ENCODE measurements at places on chromosomes 11 and 22.

- H3K4me3 ChIP-seq: no peak overlapping the region
- no peaks in the 10 kb centered on the region for H3K27me3 ChIP-seq
- H3K27ac ChIP-seq: no peak overlapping the region
- H3K4me1 ChIP-seq: peaks cover 17% of the 10 kb centered on the region
- peaks cover 7% of the 10 kb centered on the region for H3K36me3 ChIP-seq
Measured at GRCh38 chr11:34859496-34859895, 56.7 kb downstream of the APIP start.

DNA sequence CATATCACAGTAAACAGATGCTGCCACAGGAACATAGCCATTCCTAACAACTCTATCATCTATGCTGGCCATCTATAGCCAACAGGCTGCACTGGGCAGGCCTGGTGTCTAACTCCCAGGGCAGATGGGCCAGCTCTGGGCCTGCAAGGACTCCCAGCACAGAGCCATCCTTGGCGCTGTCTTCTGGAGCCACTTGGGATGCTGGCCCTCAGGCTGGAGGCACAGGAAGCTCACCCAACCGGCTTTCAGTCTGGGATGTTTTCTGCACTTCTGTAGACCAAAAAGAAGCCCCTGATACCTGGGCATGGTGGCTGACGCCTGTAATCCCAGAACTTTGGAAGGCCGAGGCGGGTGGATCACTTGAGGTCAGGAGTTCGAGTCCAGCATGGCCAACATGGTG is 40.8 kb upstream of the WNT11 start:
- H3K27me3 ChIP-seq: peaks cover 29% of the 10 kb centered on the region
- H3K36me3 ChIP-seq: no peaks in the 10 kb centered on the region
- peaks cover 21% of the 10 kb centered on the region for H3K4me1 ChIP-seq
- H3K27ac ChIP-seq: no peak overlapping the region
- H3K4me3 ChIP-seq: no peak overlapping the region

GRCh38 chr11:92644595-92645445 is 324.6 kb upstream of the MTNR1B start:
- H3K4me3 ChIP-seq: no peak overlapping the region
- no peaks in the 10 kb centered on the region for H3K27me3 ChIP-seq
- no peak overlapping the region for H3K27ac ChIP-seq
- H3K36me3 ChIP-seq: no peaks in the 10 kb centered on the region
- DNase-seq: no peak
- no peaks in the 10 kb centered on the region for H3K4me1 ChIP-seq

DNA sequence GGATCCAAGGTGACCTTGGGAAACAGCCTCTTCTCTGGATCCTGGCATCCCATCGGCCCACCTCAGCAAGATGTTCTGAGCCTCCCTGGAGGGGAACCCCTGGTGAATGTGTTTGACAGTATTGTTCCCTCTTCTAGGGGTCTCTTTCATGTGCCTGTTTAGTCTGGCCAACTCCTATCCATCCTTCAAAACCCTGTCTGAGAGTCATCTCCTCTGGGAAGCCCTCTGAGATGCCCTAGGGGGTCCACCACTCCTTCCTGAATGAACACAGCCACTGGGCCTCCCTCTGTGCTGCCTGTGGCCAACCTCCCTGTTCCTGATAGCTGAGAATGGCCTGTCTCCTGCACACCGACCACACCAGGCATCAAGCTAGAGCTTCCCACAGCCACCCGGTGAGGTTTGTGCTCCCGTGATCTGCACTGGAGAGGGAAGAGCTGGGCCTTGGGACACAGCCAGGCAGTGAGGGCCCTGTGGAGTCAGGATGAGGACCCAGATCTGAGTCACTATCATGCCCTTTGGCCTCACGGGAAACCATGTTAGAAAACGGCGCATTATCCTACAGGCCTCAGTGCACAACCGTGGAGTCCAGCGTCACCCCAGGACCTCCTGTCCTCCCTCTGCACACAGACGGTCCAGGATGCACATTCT is 8.8 kb downstream of the WNT7B start:
- H3K4me3 ChIP-seq: no peak overlapping the region
- H3K36me3 ChIP-seq: peaks cover 1% of the 10 kb centered on the region
- no peak for DNase-seq
- peaks cover 51% of the 10 kb centered on the region for H3K27me3 ChIP-seq
- H3K4me1 ChIP-seq: peaks cover 24% of the 10 kb centered on the region

- H3K27me3 ChIP-seq: peaks cover 9% of the 10 kb centered on the region
- H3K4me3 ChIP-seq: no peak overlapping the region
- DNase-seq: no peak
Measured at GRCh38 chr11:120028897-120029258, 109.0 kb downstream of the TRIM29 start.

DNA sequence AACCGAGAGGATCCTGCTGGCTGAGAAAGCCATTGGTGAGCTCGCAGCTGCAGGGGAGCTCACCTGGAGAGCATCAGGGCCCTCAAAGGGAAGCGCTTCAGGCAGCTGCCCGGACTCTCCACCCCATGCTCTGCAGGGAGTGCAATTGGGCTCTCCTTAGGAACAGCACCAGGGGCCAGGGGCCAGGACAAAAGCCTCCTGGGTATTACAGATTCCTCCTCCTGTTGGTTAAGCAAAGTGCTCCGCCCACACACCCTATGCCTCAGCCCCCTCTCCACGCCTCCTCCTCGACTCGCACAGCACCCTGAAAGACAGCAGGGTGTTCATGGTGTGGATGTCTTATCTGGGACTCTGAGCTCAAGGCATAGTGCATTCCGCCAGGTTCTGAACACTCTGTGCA is 139.9 kb downstream of the SHANK2 start:
- H3K27me3 ChIP-seq: no peaks in the 10 kb centered on the region
- H3K36me3 ChIP-seq: peaks cover 29% of the 10 kb centered on the region
- H3K27ac ChIP-seq: peak overlapping the region; percentile 94
- H3K4me3 ChIP-seq: no peak overlapping the region
- DNase-seq: no peak

- peaks cover 23% of the 10 kb centered on the region for H3K4me1 ChIP-seq
- H3K4me3 ChIP-seq: peak overlapping the region; percentile 77
- peaks cover 9% of the 10 kb centered on the region for H3K27me3 ChIP-seq
- DNase-seq: no peak
- H3K36me3 ChIP-seq: no peaks in the 10 kb centered on the region
Measured at GRCh38 chr22:29206372-29207242, 911 bp downstream of the EMID1 start.

- peaks cover 9% of the 10 kb centered on the region for H3K27me3 ChIP-seq
- no peak for DNase-seq
- H3K36me3 ChIP-seq: no peaks in the 10 kb centered on the region
Measured at GRCh38 chr11:36478700-36479329, 31.3 kb downstream of the TRAF6 start.

GRCh38 chr11:80726236-80726635 is 1285.4 kb upstream of the TENM4 start:
- no peaks in the 10 kb centered on the region for H3K27me3 ChIP-seq
- no peak overlapping the region for H3K27ac ChIP-seq
- H3K4me1 ChIP-seq: peaks cover 20% of the 10 kb centered on the region
- no peak overlapping the region for H3K4me3 ChIP-seq
- no peaks in the 10 kb centered on the region for H3K36me3 ChIP-seq

GRCh38 chr11:109735128-109735527 is 313.1 kb downstream of the C11orf87 start:
- DNase-seq: no peak
- H3K27me3 ChIP-seq: no peaks in the 10 kb centered on the region
- H3K4me3 ChIP-seq: no peak overlapping the region

- H3K27ac ChIP-seq: no peak overlapping the region
- DNase-seq: no peak
Measured at GRCh38 chr22:27124351-27124966, 467.1 kb downstream of the MIAT start.

- H3K4me1 ChIP-seq: no peaks in the 10 kb centered on the region
- no peak overlapping the region for H3K27ac ChIP-seq
- DNase-seq: no peak
- peaks cover 79% of the 10 kb centered on the region for H3K27me3 ChIP-seq
Measured at GRCh38 chr22:22556995-22557925, 1.8 kb downstream of the PRAME start.

- no peak overlapping the region for H3K4me3 ChIP-seq
- no peak overlapping the region for H3K27ac ChIP-seq
- H3K4me1 ChIP-seq: peaks cover 25% of the 10 kb centered on the region
- no peak for DNase-seq
Measured at GRCh38 chr11:45563810-45564209, 101.6 kb downstream of the CHST1 start.

DNA sequence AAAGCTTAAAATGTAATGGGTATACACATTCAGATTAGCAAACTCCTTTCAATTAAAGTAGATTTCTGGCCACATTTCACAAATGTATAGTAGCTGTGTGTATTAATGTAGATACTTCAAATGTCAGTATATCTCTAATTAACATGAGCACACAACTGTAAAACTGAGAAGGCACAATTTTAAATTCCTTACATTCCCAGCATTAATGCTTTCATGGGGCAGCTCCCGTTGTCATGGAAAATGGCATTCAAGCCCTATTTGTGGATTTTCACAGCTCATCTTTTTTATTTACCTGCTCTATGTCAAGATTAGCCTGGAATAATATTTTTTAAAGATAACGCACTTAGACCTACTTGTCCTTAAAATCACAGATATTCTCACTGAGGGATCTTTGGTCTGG is 113.6 kb upstream of the SOX6 start:
- no peaks in the 10 kb centered on the region for H3K27me3 ChIP-seq
- peak overlapping the region; percentile 71 for H3K27ac ChIP-seq
- peaks cover 24% of the 10 kb centered on the region for H3K4me1 ChIP-seq
- H3K4me3 ChIP-seq: no peak overlapping the region

GRCh38 chr22:38709306-38709705 is 3.6 kb downstream of the GTPBP1 start:
- no peaks in the 10 kb centered on the region for H3K27me3 ChIP-seq
- peaks cover 67% of the 10 kb centered on the region for H3K4me1 ChIP-seq
- peak overlapping the region; percentile 90 for H3K27ac ChIP-seq
- peaks cover 14% of the 10 kb centered on the region for H3K36me3 ChIP-seq
- no peak for DNase-seq
- no peak overlapping the region for H3K4me3 ChIP-seq

DNA sequence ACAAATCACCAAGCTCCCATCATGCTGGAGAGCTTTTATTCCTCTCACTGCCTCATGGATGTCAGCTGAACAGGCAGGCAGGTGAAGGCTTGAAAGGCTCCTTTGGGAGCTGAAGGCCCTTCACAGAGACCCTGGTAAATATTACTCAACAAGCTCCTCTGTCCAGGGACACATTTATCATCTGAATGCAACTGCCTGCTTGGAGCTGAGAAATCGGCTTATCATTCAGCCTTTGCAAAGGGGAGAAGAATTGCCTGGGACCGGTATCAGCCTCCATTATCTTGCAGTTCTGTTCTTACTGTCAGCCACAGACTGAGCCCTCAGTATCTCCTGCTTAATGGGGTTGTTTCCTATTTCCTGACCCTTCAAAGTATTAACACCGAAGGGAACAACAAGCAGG is 113.8 kb upstream of the PITPNB start:
- H3K27ac ChIP-seq: no peak overlapping the region
- peaks cover 10% of the 10 kb centered on the region for H3K27me3 ChIP-seq
- H3K4me3 ChIP-seq: no peak overlapping the region
- DNase-seq: no peak

GRCh38 chr22:34096770-34097169 is 176.5 kb upstream of the LARGE1 start:
- no peak overlapping the region for H3K27ac ChIP-seq
- H3K4me1 ChIP-seq: peaks cover 9% of the 10 kb centered on the region
- H3K36me3 ChIP-seq: no peaks in the 10 kb centered on the region
- DNase-seq: no peak
- no peak overlapping the region for H3K4me3 ChIP-seq
- H3K27me3 ChIP-seq: no peaks in the 10 kb centered on the region

DNA sequence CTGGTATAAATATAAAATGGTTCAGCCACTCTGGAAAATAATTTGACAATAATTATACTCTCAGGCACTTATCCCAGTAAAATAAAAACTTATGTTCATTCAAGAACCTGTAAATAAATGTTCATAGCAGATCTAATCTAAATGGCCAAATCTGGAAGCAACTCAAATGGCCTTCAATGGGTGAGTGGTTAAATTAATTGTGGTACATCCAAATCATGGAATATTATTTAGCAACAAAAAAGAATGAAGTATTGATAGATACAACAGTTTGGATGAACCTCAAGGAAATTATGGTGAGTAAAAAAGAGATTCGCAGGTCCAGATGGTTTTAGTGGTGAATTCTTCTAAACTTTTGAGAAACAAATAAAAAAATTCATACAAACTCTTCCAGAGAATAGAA is 287.0 kb upstream of the ZC3H12C start:
- no peaks in the 10 kb centered on the region for H3K36me3 ChIP-seq
- DNase-seq: no peak
- no peaks in the 10 kb centered on the region for H3K27me3 ChIP-seq
- no peak overlapping the region for H3K4me3 ChIP-seq

DNA sequence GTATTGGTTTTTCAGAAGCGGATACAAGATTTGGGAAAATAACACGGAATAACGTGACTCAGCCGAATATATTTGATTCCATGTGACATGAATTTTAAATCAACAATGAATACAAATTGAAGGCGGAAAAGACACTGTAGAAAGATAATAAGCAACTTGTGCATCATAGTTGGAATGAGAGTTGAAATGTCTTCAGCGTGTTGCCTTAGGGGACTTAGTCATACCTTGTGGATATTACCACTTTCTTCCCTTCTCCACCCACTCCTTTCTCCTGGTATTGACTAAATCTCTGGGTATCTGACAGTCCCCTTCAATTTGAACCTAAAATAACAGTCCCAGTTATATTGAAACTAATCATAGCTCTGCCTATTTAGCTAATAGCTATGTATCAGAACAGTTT is 2373.1 kb upstream of the RAG2 start:
- H3K27me3 ChIP-seq: no peaks in the 10 kb centered on the region
- no peak overlapping the region for H3K4me3 ChIP-seq
- peaks cover 40% of the 10 kb centered on the region for H3K36me3 ChIP-seq
- no peak overlapping the region for H3K27ac ChIP-seq
- no peak for DNase-seq
- H3K4me1 ChIP-seq: no peaks in the 10 kb centered on the region

DNA sequence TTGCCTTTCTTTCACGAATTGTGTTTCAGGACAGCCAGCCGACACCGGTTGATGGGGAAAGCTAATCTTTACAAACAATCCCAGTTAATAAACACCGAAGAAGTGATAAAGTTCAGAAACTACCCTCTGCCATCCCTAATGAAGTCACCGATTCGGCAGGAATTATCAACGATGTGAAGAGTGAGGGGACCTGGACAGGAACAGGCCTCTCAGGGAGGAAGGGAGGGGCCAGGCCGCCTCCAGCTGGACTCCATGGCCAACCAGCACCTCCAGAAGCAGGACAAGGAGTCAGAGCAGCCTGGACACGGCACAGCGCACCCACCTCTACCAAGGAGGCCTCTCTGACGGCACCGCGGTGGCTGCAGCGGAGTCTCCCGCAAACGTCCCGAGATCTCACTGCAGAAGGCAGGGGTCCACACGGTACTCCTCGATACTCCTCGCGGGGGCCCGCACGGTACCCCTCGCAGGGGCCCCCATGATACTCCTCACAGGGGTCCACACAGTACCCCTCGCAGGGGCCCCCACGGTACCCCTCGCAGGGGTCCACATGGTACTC is 3.9 kb downstream of the TOLLIP start:
- no peak overlapping the region for H3K27ac ChIP-seq
- no peak for DNase-seq
- H3K36me3 ChIP-seq: no peaks in the 10 kb centered on the region

- H3K36me3 ChIP-seq: no peaks in the 10 kb centered on the region
- peaks cover 21% of the 10 kb centered on the region for H3K4me1 ChIP-seq
- no peak overlapping the region for H3K4me3 ChIP-seq
- no peak for DNase-seq
- H3K27me3 ChIP-seq: no peaks in the 10 kb centered on the region
- no peak overlapping the region for H3K27ac ChIP-seq
Measured at GRCh38 chr22:25969901-25970300, 199.4 kb upstream of the SEZ6L start.
